Astrocyte of the hippocampus (primary cell): ENCODE measurements at places on chromosomes 12 and 14.

DNA sequence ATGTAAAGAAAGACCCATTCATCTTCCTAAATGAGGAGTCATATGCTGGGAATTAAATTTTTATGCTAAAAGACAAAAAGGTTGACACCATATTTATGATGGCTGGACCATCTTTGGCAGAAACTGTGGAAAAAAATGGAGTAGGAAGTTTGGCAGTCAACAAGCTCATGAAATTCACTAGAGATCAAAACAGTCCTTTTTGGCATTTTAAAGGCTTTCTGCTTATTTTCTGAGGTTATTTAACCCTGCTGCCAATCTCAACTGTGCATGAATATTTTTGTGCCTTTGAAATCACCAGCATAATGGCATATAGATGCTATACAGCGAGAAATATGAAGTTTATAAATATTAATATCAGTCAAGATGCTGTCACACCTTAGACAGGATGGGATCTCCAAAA, 399.5 kb downstream of the PDZRN4 start:
- no peak for DNase-seq

DNA sequence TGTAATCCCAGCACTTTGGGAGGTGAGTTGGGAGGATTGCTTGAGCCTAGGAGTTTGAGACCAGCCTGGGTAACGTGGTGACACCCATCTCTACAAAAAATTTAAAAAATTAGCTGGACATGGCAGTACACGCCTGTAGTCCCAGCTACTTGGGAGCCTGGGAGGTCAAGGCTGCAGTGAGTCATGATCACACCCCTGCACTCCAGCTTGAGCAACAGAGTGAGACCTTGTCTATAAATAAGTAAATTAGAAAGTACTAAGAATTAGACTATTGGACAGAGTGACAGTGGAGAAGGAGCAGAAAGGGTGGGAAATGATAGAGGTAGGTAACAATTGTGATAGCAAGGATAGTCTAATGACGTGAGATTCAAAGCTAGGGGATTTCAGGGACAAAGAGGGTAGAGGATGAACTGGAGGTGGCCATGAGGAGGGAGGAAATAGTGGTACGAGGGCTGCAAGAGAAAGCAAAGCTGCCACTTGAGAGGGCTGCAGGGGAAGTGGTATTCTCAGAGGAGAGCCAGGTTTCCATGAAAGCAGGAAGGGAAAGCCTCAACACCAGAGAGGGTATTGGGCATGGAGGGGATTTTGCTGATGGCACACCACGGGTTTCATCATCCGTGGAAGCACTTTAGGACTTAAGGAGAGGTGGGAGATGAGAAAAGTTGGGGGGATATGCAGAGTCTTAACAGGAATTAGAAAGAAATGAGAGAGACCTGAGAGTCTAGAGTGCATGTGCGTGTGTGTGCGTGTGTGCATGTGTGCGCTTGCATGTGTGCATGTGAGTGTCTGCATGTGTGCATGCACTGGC, 85.6 kb downstream of the SYNE2 start:
- DNase-seq: no peak

- no peak for DNase-seq
Measured at GRCh38 chr12:26116829-26117715, 7.8 kb downstream of the BHLHE41 start.

- no peak for DNase-seq
Measured at GRCh38 chr14:21385188-21385904, 1.5 kb upstream of the SUPT16H start.

- no peak for DNase-seq
Measured at GRCh38 chr12:6373022-6373787, 2.2 kb downstream of the SCNN1A start.

DNA sequence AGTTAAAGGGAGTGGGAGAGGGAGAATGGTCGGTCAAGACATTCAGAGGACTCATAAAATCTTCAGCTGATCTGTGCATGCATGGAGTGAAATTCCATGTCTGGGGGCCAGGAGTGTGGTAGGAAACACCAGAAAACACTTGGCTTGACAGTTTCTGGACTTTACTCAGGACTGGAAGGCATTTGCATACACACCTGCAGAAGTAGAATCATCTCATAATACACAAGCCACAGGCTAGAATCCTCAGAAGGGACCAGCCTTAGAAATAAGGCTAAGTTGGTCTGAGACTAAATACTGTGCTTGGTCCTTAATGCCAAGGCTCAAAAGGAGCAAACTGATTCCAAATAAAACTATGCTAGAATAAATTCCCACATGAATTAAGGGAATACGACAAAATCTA, 328.1 kb upstream of the KITLG start:
- DNase-seq: no peak

GRCh38 chr14:104206281-104206904, 68.0 kb downstream of the KIF26A start:
- peak; percentile 59 for DNase-seq

- DNase-seq: no peak
Measured at GRCh38 chr14:92670160-92670559, 78.3 kb downstream of the LGMN start.

DNA sequence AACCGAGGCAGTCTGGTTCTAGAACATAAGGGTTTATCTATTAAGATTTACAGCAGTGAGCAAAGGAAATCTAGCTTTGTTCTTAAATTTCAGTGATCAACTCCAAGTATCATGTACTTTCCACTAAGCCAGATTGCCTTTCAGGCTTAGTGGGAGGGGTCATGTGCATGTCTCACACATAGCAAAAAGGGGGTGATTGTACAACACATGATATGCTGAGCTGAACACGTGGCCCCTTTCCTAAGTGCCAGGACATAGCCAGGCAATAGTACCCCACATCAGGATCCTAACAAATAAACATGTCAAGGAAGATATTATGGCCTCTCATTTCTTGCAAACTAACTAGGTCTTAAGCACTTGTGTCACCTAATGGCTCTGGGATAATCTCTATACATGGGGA, 347.2 kb downstream of the C12orf75 start:
- DNase-seq: no peak

GRCh38 chr12:9694241-9694640, 24.7 kb downstream of the CLEC2D start:
- no peak for DNase-seq

GRCh38 chr14:20956376-20956976, 1.2 kb downstream of the RNASE2 start:
- no peak for DNase-seq

DNA sequence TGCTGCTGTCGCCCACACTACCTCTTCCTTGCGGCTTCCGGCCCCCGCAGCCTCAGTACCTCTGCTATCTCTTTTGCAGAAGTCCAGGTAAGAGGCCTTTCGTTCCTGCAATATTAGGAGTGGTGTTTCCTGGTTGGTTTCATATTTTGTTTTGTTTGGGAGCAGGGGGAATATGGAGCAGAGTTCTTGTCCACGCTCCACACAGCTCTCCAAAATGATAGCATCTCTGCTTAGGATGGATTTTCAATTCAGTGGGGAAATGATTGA, 768 bp downstream of the OXA1L start:
- no peak for DNase-seq

- DNase-seq: no peak
Measured at GRCh38 chr12:18907127-18907526, 169.2 kb downstream of the CAPZA3 start.

GRCh38 chr12:64265839-64266238, 43.7 kb upstream of the KICS2 start:
- DNase-seq: no peak

GRCh38 chr12:89389755-89390661, 37.7 kb upstream of the DUSP6 start:
- no peak for DNase-seq

DNA sequence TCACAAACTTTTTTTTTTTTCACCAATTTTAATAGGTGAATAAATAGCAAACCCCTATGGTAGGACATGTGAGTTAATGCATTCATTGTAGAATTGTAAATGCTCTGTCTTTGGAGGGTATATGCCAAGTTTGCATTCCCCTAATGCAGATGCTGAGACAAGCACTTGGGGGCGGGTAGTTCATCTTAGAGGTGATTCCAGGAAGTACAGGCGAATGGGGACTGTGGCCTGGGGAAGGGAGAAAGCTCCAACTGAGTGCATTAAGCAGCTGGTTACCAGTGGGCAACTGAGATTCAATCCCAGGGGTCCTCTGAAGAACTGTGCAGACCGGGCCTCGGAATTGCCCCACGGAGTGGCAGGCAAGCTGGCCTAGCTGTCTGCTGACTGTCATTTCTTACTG, 107.6 kb downstream of the ZNF664 start:
- no peak for DNase-seq

- peak; percentile 83 for DNase-seq
Measured at GRCh38 chr12:105352940-105353635, 22.6 kb downstream of the C12orf75 start.
